A673 (cell line): ENCODE measurements at places on chromosomes 3 and 15.

DNA sequence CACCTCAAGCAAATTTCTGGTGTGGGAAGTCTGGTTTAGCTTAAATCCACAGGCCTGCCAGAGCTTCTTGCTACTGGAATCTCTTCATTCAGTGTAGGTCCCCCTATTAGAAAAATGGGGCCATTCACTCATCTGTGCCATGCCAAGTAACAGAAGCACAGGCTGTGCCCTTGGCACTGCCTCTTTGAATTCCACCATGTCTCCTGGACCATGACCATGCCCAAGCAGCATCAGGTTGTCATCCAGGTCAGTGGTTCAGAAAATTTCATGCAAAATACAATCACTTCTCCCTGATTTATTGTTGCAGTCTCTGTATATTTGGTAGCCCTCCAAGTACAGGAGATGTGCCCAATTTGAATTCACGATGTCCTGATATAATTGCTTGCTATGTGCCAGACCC, 602.1 kb upstream of the ZNF385D start:
- no peak for DNase-seq

GRCh38 chr3:154378311-154378710, 51.7 kb downstream of the GPR149 start:
- DNase-seq = no peak

DNA sequence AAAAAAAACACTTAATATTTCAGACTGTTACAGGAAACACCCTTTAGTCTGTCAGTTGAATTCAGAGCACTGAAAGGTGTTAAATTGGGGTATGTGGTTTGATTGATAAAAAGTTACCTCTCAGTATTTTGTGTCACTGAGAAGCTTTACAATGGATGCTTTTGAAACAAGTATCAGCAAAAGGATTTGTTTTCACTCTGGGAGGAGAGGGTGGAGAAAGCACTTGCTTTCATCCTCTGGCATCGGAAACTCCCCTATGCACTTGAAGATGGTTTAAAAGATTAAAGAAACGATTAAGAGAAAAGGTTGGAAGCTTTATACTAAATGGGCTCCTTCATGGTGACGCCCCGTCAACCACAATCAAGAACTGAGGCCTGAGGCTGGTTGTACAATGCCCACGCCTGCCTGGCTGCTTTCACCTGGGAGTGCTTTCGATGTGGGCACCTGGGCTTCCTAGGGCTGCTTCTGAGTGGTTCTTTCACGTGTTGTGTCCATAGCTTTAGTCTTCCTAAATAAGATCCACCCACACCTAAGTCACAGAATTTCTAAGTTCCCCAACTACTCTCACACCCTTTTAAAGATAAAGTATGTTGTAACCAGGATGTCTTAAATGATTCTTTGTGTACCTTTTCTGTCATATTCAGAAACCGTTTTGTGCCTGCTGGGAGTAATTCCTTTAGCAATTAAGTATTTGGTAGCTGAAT, 17.9 kb downstream of the TMEM43 start:
- DNase-seq = no peak

DNA sequence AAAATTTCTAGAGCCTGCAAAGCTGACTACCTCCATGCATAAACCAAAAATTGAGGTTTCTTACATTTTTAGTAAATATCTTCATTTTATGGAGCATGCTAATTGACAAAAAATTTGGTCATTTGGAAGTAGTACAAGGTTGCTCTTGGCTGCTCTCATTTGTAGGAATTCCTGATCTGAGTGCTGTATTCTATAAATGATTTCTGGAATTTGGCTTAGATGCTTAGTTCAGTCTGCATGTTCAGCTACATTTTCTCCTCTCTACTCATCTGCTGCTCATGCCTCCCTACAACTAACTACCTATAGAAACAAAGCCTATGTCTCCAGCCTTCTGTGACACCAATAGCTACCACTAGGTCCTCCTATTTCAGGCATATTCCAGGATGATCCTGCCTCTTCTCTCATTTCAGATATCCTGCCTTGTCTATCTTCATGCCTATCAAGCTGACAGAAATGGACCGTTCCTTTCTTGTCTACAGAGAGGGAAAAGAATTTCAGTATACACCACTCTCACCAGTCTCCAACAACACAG, 901.1 kb downstream of the TBL1XR1 start:
- DNase-seq = no peak

DNA sequence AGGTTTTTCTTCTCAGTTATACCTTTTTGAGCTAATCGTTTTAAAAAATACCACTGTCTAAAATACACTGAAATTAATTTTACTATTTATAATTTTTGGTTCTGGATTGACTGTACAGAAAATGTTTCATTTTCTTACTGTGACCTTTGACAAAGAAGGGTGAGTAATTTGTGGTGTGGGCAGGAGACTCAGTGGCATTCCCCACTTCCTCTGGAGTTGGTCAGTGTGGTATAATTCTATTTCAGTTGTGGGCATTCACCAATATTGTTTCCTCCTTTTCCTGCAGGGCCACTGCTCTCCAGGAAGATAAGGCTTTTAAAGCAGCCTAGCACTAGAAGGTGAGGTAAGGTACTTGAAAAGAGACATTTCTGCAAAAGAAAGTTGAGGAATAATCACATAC, 6.5 kb downstream of the DAG1 start:
- DNase-seq = no peak

DNA sequence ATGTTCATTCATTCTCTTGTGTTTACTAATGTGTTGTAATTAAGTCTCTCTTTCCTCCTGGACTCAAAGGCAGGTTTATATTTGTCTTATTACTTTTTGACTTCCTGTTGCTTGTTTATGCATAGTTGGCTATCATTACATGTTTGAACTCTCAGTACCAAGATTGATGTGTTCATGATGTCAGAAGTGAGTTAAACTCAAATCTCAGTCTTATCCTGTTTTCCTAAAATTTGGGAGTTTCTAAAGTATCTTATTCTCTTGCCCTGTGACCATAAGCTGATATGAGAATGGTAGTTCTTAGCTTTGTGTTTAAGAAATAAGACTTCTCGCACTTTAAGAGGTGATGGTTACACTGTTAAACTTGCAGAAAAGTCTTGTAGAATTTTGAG, 5.2 kb downstream of the GLCE start:
- no peak for DNase-seq

GRCh38 chr3:116971531-116971930, 262.0 kb downstream of the TUSC7 start:
- no peak for DNase-seq
